ENCODE measurements at places on chromosomes 5 and 9.

GRCh38 chr9:27880156-27880555 is 306.9 kb upstream of the C9orf72 start:
- DNase-seq: no peak

DNA sequence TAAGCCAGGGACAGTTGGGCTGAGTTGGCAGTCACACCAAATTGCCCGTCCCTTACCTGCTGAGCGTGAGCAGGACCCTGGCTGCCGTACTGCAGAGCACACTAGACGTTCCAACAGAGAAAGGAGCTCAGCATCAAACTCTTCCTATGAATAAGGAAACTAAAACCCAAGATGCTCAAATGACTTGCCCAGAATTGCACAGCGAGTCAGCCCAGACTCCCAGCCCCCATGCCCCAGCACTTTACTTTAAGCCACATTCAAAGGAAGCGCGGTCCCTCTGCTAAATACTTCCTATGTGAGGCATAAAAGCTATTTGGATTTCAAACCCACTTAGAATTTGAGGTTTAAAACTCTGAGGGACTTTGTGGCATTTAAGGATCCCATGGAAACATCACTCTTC is 23.9 kb downstream of the PAX5 start:
- DNase-seq: no peak

- DNase-seq: no peak
Measured at GRCh38 chr9:22446589-22446949, at the start of gene DMRTA1. Gene DMRTA1 (plus strand): TSS chr9:22446824. CDS start chr9:22447066, 242 bp downstream.

- DNase-seq: peak; percentile 95
Measured at GRCh38 chr5:177455661-177456590, 9.3 kb downstream of the PRR7 start.

DNA sequence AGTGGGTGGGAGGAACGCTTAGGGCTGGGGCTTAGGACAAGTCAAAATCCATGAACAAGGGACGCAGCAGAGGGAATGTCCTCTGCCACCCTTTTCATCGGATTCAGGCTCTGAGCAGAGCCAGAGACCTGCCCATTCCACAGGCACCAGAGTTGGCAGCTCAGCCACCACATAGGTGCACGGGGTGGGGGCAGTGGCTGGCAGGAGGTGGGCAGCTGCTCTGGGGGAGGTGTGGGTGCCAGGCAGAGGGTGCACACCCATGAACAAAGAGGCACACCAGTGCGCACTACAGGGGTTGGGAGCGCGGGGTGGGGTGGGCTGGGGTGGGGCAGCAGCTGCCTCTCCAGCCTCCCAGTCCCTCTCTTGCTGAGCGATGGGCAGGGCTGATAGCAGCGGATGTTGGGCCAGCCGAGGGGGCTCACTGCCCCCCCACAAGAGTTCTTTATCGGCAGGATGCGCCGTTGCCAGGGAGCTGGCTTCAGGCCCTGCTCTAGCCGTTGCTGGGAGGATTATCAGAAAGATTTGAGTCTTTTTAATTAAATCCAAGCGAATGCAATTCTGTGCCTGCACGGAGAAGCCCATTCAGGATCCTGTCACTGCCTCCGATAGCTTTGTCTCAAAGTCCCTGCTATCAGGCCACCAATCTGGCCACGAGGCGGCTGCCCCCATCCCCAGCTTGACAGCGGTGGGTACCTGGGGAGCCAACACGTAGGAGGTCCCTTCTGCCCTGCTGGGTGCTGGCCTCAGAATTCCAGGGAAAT is 64.3 kb upstream of the LMX1B start:
- no peak for DNase-seq

DNA sequence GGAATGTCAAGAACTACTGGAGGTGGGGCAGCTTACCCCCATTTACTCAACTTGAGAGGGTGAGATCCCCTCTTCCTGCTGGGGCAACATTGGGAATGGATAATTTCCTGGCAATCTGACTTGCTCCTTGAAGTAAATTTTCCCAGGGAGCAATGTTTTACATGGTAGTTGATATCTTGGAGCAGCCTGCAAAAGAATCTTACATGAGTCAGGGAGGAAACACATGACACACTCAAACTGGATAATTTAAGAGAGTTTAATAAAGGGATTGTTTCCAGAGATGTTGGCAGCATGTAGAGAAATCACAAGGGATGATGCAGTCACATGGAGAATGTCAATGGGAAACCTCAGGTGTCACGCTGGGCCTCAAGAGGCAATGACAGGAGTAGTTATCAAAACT is 212.5 kb downstream of the GAS1 start:
- no peak for DNase-seq
